ENCODE measurements at places on chromosomes 6 and 20. TPM values are rescaled to one million over a fixed set of nuclear protein-coding genes. Genes with fewer than 3 reads are reported as not detected.

Gene LAMA2
- 1.4 TPM for total RNA-seq

Gene BNIP5
- not detected for total RNA-seq

Gene LY6G5B
- total RNA-seq = 27.9 TPM

Gene FHL5
- total RNA-seq = not detected

Gene PPP1R11
- 59.6 TPM for total RNA-seq

Gene SLC22A3
- not detected for total RNA-seq

Gene SLC39A7
- 55.9 TPM for total RNA-seq

Gene BPIFB4
- not detected for total RNA-seq

Gene ZCCHC3
- total RNA-seq = 25.8 TPM

Gene SLC22A2
- total RNA-seq = not detected

Gene TGM3
- total RNA-seq = not detected

Gene TOMM34
- 23.7 TPM for total RNA-seq

Gene XKR7
- total RNA-seq = 0.05 TPM
